Activated CD8-positive, alpha-beta memory T cell treated with anti-CD3 and anti-CD28 coated beads, Interleukin-2, amount 10 ng/mL, durations not matched to agents 7 days and 5 days (primary cell): ENCODE measurements at places on chromosomes 2 and 18.

- H3K36me3 ChIP-seq: no peaks in the 10 kb centered on the region
- DNase-seq: no peak
- H3K4me1 ChIP-seq: peaks cover 48% of the 10 kb centered on the region
Measured at GRCh38 chr18:58539659-58540380, 89.1 kb downstream of the ALPK2 start.

- DNase-seq: no peak
- no peaks in the 10 kb centered on the region for H3K36me3 ChIP-seq
- H3K4me1 ChIP-seq: peaks cover 3% of the 10 kb centered on the region
- H3K27me3 ChIP-seq: peaks cover 7% of the 10 kb centered on the region
- no peak overlapping the region for H3K4me3 ChIP-seq
Measured at GRCh38 chr2:60858897-60859311, 22.5 kb upstream of the REL start.

GRCh38 chr2:215356334-215356947 is 44.6 kb downstream of the ATIC start:
- H3K4me1 ChIP-seq: no peaks in the 10 kb centered on the region
- DNase-seq: no peak
- no peaks in the 10 kb centered on the region for H3K27me3 ChIP-seq

DNA sequence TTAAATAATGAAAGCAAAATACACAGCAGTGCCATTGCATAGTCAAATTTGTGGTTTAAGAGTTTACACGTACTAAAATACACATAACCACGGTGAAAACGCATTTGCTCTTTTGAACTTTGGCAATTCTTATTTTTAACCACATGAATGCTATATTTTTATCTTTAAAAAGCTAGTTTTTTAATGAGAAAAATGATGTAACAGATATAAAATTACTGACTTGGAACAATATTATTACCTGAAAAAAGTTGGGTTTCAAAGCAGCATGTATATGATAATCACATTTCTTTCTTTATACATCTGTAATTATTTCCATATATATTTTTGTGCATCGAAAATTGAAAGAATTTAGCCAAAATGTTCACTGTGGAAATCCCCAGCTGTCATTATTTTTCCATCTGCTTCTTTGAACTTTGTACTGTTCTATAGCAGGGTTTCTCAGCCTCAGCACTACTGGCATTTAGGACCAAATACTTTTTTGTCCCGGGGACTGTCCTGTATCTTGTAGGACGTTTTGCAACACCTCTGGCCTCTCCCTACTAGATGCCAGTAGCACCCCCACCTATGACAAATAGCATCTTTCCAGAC is 75.9 kb upstream of the CAB39 start:
- peaks cover 2% of the 10 kb centered on the region for H3K36me3 ChIP-seq
- H3K27me3 ChIP-seq: no peaks in the 10 kb centered on the region
- peak; percentile 22 for DNase-seq
- peak overlapping the region; percentile 24 for H3K27ac ChIP-seq

GRCh38 chr18:44227501-44227900 is 453.2 kb upstream of the SETBP1 start:
- no peaks in the 10 kb centered on the region for H3K27me3 ChIP-seq
- H3K4me3 ChIP-seq: no peak overlapping the region
- no peaks in the 10 kb centered on the region for H3K36me3 ChIP-seq

- DNase-seq: no peak
- H3K4me1 ChIP-seq: no peaks in the 10 kb centered on the region
- H3K4me3 ChIP-seq: no peak overlapping the region
- H3K27me3 ChIP-seq: peaks cover 5% of the 10 kb centered on the region
Measured at GRCh38 chr2:14944562-14945346, 312.2 kb downstream of the LRATD1 start.

- DNase-seq: no peak
- H3K27ac ChIP-seq: peak overlapping the region; percentile 90
- peaks cover 84% of the 10 kb centered on the region for H3K4me1 ChIP-seq
- H3K4me3 ChIP-seq: no peak overlapping the region
- peaks cover 5% of the 10 kb centered on the region for H3K36me3 ChIP-seq
Measured at GRCh38 chr2:108617617-108618016, 83.3 kb downstream of the LIMS1 start.

DNA sequence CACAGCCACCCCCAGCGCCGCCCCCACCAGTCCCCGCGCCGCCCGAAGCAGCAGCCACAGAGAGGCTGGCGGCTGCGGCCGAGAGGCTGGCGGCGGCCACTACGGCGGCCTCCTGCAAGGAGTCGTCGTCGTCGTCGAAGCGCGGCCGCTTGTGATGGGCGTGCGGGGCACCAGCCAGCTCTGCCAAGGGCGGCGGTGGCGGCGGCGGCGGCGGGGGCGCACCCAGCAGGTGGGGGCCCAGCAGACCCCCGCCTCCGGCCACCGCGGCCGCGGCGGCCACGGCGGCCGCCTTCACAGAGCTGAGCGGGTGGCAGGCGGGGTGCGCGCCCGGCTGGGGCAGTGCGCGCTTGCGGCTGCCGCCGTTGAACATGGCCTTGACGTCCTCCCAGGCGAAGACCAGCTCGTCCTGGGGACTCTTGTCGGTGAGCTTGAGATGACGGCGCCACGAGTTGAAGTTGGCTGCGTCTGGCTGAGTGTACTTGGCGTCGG is 3.3 kb downstream of the SKOR2 start:
- DNase-seq: no peak
- H3K27ac ChIP-seq: peak overlapping the region; percentile 57
- peaks cover 9% of the 10 kb centered on the region for H3K36me3 ChIP-seq
- H3K4me3 ChIP-seq: peak overlapping the region; percentile 10
- H3K4me1 ChIP-seq: peaks cover 3% of the 10 kb centered on the region

DNA sequence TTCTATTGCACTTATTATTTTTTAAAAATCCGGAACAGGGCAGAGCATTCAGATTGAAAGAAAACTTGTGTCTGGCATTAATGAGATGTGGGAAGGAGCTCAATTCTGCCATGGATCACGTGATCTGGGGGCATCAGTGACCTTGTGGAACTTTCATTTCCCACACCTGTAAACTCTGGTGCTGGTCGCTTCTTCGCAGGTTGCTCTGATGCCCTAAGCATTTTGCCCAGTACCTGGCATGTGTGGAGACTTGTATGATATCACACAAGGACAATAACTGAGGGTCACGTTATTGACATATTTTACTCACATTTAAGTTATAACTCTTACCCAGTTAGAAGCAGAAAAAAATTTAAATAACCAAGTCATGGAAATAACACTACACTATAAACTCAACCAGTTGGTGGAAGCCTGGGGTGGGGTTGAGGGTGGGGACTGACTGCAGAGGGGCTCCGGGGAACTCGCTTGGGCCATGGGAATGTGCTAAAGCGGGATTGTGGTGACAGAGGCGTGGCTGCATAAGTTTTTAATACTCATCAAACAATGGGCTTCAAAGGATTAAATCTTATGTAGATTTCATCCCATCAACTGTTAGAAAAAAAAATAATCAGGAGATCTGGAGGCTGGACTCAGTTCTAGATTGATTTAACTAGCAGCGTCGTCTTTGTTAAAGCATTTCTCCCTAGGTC is 36.5 kb downstream of the ST3GAL5 start:
- peaks cover 73% of the 10 kb centered on the region for H3K36me3 ChIP-seq
- DNase-seq: no peak
- peaks cover 77% of the 10 kb centered on the region for H3K4me1 ChIP-seq
- peak overlapping the region; percentile 82 for H3K4me3 ChIP-seq
- H3K27me3 ChIP-seq: no peaks in the 10 kb centered on the region

GRCh38 chr18:57337890-57338289 is 14.5 kb upstream of the ST8SIA3 start:
- H3K4me3 ChIP-seq: no peak overlapping the region
- H3K36me3 ChIP-seq: no peaks in the 10 kb centered on the region
- no peak overlapping the region for H3K27ac ChIP-seq

DNA sequence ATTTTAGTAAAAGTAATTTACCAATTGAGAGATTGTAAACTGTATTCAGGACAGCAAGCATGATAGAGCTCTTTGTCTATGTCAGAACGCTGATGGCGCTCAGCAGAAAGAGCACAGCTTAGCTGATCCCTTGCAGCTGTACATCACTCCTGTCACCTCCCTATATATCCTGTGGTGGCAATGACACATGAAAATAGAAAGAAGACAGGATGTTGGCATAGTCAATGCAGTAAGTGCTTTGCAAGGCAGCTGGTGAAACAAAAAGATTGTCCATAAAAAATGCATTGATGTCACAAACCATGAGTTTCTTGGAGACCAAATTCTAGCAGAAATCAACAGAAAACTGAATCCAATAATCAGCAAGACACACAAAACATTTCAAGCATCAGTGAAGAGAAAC is 221.5 kb downstream of the RIT2 start:
- no peaks in the 10 kb centered on the region for H3K27me3 ChIP-seq
- no peaks in the 10 kb centered on the region for H3K36me3 ChIP-seq
- no peak overlapping the region for H3K4me3 ChIP-seq
- H3K27ac ChIP-seq: no peak overlapping the region
- no peak for DNase-seq

GRCh38 chr2:149534674-149535073 is 52.9 kb downstream of the MMADHC start:
- peaks cover 6% of the 10 kb centered on the region for H3K36me3 ChIP-seq
- H3K27me3 ChIP-seq: peaks cover 11% of the 10 kb centered on the region
- H3K4me1 ChIP-seq: peaks cover 14% of the 10 kb centered on the region
- H3K27ac ChIP-seq: no peak overlapping the region
- no peak overlapping the region for H3K4me3 ChIP-seq

DNA sequence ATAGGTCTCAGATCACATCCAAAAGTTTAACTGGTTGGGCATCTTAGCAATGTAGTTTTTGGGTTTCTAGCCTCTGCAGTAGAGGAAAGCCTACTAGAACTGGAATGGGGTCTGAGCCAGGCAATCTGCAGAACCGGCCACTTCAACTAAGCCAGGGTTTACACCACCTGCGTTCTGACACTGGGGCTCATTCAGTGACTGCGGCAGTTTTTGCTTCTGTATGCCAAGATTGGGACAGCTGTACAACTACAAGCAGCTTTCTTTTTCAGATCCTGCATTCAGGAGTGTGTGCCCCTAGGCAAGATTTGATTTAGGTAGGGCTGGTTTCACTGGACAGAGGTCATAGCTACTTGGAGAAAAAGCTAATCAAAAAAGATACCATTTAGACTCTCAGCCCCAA is 43.7 kb upstream of the IGFBP5 start:
- no peak for DNase-seq
- no peaks in the 10 kb centered on the region for H3K4me1 ChIP-seq
- H3K27ac ChIP-seq: no peak overlapping the region
- H3K4me3 ChIP-seq: no peak overlapping the region
- H3K27me3 ChIP-seq: peaks cover 18% of the 10 kb centered on the region
- no peaks in the 10 kb centered on the region for H3K36me3 ChIP-seq

- H3K27me3 ChIP-seq: no peaks in the 10 kb centered on the region
- DNase-seq: no peak
- no peak overlapping the region for H3K27ac ChIP-seq
- H3K4me1 ChIP-seq: no peaks in the 10 kb centered on the region
- H3K36me3 ChIP-seq: no peaks in the 10 kb centered on the region
Measured at GRCh38 chr2:188693111-188693510, 281.1 kb upstream of the COL3A1 start.

DNA sequence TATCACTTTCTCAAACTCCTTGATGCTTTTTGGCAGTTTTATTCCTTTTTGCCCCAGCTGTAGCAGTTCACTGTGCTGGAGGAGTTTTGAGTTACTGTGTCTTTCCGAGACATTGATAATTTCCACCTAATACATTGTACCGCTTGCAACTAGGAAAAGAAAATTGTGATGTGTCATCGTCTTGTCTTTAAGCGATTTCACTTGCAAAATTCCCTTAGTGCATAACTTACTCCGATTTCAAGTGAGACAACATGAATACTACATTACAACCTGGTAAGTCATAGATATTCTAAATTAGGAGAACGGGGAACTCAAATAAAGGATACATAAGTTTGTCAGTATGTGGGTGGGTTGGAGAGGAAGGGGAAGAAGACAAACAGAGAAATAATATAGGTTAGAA is 340.5 kb upstream of the KYNU start:
- no peak for DNase-seq
- no peaks in the 10 kb centered on the region for H3K36me3 ChIP-seq
- no peaks in the 10 kb centered on the region for H3K27me3 ChIP-seq
- H3K4me3 ChIP-seq: no peak overlapping the region
- H3K4me1 ChIP-seq: no peaks in the 10 kb centered on the region

- H3K4me1 ChIP-seq: no peaks in the 10 kb centered on the region
- no peak overlapping the region for H3K27ac ChIP-seq
- no peak overlapping the region for H3K4me3 ChIP-seq
- H3K36me3 ChIP-seq: peaks cover 51% of the 10 kb centered on the region
- DNase-seq: no peak
Measured at GRCh38 chr2:48471048-48471474, 58.9 kb upstream of the STON1 start.

DNA sequence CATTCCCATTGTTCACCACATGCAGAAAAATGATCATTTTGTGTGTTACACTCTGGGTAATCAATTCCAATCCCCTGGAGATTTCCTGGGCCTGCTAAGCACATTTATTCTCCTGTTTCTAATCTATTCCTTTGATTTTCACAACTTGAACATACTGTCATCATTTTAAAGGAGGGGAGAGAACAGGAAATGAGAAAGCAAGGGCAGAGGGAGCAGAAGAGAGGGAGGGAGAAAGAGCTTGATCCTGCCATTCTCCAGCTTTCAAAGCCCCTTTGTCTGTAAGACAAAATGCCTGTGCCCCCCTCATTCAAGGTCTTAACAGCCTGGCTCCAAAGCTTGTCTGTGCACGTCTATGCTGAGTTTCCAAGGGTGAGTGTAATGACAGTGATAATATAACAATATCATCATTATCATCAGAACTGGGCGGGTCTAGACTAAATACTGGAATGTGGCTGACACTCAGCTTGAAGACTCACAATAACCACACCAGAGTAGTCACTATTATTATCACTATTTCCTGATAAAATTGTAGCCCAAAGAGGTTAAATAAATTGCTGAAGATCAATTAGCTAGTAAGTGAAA is 164.4 kb upstream of the KLHL29 start:
- H3K27me3 ChIP-seq: no peaks in the 10 kb centered on the region
- no peak for DNase-seq
- H3K36me3 ChIP-seq: no peaks in the 10 kb centered on the region

DNA sequence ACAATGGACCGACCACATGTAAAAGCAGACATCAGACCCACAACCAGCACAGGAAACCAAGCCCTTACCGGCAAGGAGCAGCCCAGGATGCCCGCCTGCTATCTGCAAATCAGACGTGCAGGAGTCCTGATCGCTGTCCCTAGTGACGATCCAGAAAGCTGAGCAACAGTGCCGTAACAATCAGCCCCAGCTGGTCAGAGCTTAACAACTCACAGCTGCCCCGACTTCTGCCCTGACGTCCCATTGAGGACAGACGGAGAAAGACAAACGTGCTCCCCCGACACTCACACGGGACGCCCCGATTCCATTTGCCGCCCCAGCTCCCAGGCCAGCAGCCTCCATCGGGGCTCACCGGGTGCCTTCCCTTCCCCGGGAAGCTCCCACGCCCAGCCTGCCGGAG is 39.8 kb upstream of the PXDN start:
- no peaks in the 10 kb centered on the region for H3K27me3 ChIP-seq
- peaks cover 38% of the 10 kb centered on the region for H3K4me1 ChIP-seq
- no peak overlapping the region for H3K4me3 ChIP-seq
- no peaks in the 10 kb centered on the region for H3K36me3 ChIP-seq

GRCh38 chr2:75233965-75234364 is 34.6 kb upstream of the TACR1 start:
- no peaks in the 10 kb centered on the region for H3K4me1 ChIP-seq
- DNase-seq: no peak
- no peak overlapping the region for H3K27ac ChIP-seq
- no peaks in the 10 kb centered on the region for H3K36me3 ChIP-seq

GRCh38 chr2:121798617-121799016 is 43.2 kb downstream of the TSN start:
- no peak for DNase-seq
- peaks cover 5% of the 10 kb centered on the region for H3K36me3 ChIP-seq
- no peak overlapping the region for H3K4me3 ChIP-seq

GRCh38 chr2:48048476-48049171 is 142.3 kb upstream of the FBXO11 start:
- DNase-seq: no peak
- no peaks in the 10 kb centered on the region for H3K36me3 ChIP-seq
- H3K27ac ChIP-seq: no peak overlapping the region
- no peaks in the 10 kb centered on the region for H3K4me1 ChIP-seq
- no peak overlapping the region for H3K4me3 ChIP-seq
- no peaks in the 10 kb centered on the region for H3K27me3 ChIP-seq
